ENCODE measurements at places on chromosomes 13 and 19.

GRCh38 chr19:38619361-38620174 lies 580 bp downstream of the EIF3K start:
- DNase-seq, result no peak

- no peak for DNase-seq
Measured at GRCh38 chr13:74092711-74093110, 41.5 kb downstream of the KLF12 start.

DNA sequence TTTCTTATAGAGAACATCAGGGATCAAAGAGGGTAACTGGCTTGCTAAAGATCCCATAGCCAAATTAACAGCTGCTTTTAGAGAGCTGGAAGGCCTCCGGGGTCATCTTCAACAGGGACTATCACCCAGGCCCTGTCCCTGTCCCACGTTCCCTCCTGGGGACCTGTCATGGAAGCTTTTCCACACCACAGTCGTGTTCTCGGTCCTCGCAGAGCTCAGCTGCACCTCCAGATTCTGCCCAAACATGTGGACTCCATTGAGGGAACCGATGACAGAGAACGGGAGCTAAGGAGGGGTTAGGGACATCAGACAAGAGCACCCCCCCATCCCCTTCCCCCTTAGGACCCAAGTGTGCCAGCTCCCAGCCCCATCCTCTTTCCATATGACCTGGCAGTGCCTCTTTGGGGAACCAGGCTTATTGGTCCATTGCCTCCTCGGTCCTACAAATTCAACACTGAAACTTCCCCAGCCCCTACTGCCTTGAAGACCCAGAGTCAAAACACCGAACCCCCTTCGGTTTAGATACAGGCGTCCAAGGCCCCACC lies 568 bp downstream of the FUZ start:
- no peak for DNase-seq

DNA sequence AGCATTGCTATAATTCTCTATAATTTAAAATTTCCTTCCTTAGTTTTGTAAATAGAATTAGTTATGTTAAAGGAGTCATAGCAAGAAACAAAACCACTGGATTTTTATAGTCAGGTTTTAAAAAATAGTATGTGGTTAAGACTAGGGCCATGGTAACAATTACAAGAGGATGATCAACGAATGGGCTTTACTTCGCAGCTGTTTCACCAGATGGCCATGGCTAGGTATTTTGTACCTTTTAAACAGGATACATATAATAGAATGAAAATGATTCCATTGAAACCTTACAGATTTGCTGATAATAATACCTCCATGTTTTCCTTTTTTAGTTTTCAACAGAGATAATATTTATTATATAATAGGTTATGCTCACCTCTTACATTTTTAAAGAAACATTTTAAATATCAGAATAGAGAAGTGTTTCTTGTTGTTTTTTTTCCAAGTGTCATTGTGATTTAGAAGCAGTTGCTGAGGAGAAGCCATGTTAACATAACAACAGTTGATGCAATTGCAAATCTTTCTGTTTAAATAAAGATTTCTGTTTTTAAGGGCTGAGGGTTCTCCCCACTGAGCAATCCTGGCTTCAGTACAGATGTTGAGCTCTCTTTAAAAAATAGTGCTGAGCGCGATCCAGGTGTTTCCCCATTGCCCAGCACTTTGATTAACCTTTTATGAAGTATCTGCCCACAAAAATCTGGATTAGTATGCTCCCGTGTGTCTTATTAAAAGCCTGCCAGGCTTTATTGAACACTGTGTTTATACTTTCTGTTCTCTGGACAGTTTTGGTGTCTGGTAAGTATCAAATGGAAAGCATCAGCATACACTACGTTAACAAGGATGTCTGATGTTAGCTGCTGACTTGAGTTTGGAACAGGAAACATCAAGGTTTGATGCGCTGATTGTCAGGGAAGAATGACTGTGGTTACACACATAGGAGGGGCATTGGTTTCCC lies 205.3 kb downstream of the HS6ST3 start:
- no peak for DNase-seq

- no peak for DNase-seq
Measured at GRCh38 chr19:28242317-28242927, 970.5 kb downstream of the UQCRFS1 start.

DNA sequence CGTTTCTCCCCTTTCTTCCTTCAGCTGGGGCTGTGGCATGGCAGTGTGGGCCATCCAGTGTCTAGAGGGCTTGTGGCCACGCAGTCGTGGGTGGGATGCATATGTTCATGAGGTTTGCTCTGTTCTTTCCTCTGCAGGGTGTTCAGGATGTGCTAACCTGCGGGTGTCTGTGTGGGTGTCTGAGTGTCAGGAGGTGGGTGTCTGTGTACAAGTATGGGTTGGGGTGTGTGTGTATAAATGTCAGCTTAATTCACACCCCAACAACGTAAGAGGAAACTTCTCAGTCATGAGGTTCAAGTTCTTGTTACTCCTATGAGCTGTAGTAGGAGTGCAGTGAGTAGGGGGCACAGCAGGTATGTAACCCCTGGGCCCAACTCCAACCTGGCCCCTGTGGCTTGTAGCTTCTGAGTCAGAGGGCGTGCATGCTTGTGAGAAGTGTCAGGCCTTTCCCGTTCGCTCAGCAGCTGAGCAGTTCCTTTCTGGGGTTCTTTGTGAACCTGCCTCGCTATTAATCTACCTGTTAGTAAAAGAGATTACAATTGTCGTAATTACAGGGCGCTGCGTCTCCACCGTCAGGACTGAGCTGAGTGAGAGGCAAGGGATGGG lies 49.1 kb downstream of the NFIX start:
- no peak for DNase-seq

GRCh38 chr13:45278096-45278645 lies 62.8 kb downstream of the TPT1 start:
- DNase-seq, result no peak
